ENCODE measurements at places on chromosomes 2 and 18. TPM values are rescaled to one million over a fixed set of nuclear protein-coding genes. Genes with fewer than 3 reads are reported as not detected.

Gene CXCR4
- total RNA-seq: 215 TPM

Gene CERKL
- 5.7 TPM for total RNA-seq

GRCh38 chr18:67406714-67407113 is 109.8 kb downstream of the DSEL start:
- no peak for DNase-seq

- no peak for DNase-seq
Observed at GRCh38 chr18:41561961-41562360, 393.1 kb upstream of the PIK3C3 start.

Gene FAM237A
- total RNA-seq: not detected

DNA sequence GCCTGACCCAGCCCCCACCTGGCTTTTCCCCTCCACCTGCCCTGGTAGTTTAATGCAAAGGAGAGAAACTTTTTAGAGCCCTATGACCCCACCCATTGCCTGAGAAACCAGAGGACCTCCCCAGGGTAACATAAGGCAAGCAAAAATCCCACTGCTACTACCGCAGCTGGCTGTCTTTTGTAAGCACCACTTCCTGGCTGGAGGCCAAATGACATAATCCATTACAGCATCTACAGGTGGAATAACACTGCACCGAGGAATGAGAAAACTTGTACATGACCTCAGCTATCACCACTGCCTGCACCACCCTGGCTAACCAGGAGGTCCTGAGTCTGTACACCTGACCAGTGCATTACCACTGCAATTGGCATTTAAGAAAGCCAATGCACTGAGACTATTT is 149.6 kb upstream of the GALNT5 start:
- no peak for DNase-seq

Gene ADD2
- 373 TPM for total RNA-seq

DNA sequence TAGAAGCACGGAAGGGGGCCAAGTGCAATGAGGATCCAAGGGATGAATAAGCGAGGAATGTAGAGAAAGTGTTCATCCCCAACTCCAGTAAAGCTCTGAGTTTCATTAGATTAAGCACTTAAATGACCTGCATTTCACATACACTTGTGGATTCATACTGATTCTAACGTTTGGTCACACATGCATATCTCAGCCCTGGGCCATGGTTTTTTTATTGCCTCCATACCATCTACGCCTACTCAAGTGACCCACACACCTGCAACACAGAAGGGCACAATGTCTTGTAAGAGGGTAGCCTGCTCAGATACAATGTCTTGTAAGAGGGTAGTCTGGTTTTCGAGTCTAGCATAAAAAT is 566 bp upstream of the MRPS5 start:
- DNase-seq: no peak

Gene ANKRD53
- 11.7 TPM for total RNA-seq

GRCh38 chr2:202109737-202110184 is 36.7 kb downstream of the KIAA2012 start:
- DNase-seq: no peak

GRCh38 chr2:64731746-64732145 is 78.0 kb upstream of the SERTAD2 start:
- DNase-seq: no peak

GRCh38 chr2:44934038-44934982 is 7.2 kb upstream of the SIX3 start:
- no peak for DNase-seq

DNA sequence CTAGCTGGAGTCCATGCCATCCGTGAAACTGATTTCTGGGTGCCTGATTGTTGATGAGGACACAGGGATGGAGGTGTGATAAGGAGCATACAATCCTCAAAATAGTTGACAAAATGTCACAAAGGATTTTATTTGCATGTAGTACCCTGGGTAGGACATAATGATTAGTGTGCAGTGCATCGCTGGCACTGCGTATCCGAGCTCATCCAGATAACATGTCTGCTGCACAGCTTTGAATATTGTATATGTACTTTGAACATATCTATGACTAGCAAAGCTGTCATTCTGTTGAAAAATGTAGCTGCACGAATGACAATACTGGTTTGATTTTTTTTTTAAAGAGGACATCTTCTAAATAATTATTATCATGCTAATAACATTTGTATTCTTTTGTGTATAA is 529.7 kb upstream of the FANCL start:
- no peak for DNase-seq

- no peak for DNase-seq
Observed at GRCh38 chr2:214710729-214711128, 98.8 kb downstream of the BARD1 start.

DNA sequence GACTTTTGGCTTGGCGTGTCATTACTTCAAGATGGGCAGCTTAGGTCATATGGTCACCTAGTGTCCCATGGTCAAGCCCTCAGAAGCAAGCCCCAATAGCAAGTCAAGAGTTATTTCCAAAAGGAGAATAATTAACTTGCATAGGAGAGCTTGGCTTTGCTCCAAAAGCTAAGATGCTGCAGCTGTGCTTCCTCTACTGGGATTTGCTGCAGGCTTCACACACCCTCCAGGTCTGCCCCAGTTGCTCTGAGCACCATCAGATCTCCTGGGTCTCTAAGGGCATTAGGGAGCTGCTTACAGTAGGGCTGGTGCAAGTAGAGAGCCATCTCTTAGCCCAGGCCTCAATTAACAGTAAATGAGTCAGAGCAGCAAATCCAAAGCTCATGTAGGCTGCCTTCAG is 46.6 kb downstream of the THUMPD2 start:
- no peak for DNase-seq

DNA sequence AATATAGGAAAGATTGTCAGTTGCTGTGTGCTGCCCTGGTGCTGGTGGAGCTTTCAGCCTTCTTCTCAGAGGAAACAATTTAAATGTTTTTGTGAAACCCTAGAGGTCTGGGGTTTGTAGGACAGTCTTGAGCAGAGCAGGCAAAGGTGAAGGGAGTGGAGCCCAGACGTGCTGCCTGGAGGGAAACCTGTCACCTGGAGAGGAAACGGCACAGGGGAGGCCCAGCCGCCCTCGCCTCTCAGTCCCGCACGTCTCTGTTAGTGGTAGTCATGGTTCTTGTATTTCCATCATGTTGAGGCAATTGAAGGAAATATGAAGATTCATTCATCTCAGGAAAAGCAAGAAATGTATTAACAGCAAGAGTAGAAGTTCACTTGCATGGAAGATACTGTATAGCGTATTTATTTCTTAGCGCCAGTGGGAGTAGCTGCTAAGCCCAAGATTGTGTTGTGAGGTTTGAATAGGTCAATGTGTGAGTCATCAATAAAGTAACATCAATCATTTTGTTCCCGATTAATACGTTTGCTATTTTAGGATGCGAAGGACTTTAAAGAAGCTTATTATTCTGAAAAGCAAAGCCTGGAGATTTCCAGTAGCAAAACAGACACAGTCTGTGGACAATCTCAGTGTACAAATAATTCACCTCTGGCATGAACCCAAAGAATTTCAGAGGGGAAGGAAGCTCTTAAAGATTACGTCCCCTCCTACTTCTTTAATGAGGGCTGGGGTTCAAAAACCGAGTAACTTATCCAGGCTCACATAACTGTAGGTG is 70.4 kb downstream of the LRRFIP1 start:
- DNase-seq: no peak

DNA sequence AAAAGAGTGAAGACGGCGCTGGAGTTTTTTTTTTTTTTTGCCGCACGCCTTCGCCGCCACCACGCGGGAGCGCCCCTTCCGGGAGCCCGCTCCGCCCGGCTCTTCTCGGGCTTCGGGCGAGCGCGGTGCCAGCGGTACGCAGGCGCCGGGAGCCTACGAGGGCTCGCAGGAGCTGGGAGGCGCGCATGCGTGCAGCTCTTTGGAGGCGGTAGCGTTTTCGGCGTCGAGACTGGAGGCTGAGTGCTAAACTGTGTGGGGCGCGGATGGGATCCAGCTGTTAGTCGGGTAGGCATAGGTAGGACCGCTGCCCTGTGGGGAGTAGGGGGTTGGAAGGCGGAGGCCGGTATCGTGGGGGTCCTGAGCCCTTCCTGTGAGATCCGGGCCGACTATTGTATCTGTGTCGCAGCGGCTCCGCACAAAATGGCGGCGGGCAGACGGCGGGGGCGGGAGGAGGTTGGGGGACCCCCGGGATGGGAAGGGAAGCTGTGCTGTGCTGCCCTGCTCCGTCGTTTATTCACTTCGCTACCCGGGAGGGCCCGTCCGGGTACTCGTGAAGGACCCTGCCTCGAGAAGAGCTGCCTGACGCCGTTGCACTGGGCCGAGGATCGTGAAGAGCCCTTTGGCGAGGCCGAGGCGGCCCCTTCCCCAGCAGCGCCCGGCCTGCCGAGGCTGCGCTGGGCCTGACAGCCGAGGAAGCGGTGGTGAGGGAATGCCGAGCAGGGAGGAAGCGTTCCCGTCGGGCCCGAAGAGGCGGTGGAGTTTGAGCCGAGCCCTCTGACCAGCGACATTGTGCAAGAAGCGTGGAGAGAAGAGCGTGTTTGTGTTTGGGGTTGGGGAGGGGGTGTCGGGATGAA is at the start of gene ZNF638:
ZNF638 (plus strand) TSS at position 202 of the 854 bp plus-strand sequence. CDS start 17,173 bp downstream, outside the sequence.
- DNase-seq: peak; percentile 94

- DNase-seq: no peak
Observed at GRCh38 chr18:33761363-33761762, 183.3 kb downstream of the ASXL3 start.

DNA sequence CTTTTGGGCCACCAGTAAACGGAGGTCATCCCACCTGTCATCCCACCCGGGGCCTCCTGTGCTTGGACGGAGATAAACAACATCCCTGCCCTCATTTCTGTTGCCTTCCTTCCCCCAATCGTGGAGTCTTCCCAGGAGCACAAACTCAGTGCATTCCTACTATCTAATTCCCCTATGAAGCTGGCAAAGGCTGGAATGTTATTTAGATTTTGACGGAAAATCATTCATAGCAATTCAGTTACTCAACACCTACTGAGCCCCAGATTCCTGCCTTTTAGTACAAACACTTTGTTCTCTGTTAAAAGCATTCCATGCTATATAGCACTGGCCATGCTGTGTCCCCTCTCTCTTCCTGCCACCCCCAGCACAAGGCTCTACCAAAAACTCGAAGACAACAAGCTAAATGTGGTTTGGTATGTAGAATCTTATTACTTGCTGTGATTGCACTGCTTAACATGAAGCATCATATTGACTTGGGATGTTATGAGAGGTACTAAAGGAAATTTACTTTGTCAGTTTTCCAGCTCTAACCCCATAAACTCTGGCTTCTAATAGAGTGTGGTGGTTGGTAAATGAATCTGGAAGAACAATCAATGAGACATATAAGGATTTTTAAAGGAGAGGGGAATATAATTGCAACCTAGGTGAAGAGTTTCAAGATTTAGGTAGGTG is 32.3 kb upstream of the IMPA2 start:
- DNase-seq: no peak

Gene SIX3
- total RNA-seq: 0.86 TPM

GRCh38 chr2:219261024-219261855 is 7.5 kb upstream of the TUBA4A start:
- no peak for DNase-seq

DNA sequence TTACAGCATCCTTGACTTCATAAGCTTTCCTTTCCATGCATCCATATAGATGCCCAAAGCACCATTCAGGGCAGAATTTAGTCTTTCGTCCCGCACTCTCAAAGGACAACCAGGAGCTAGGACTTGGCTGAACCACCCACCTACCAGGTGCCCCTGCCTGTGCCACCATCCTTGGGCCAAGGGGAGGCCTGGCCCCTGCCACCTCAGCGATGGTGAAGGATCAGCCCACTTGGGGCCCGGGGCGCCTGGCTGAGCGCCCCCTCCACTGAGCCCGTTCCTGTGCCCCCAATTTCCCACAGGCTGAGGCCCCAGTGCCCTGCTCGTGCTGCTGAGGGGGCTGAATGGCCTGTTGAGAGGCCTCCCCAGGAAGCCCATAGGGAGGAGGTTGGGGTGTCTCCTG is 33.3 kb upstream of the ALPP start:
- no peak for DNase-seq

DNA sequence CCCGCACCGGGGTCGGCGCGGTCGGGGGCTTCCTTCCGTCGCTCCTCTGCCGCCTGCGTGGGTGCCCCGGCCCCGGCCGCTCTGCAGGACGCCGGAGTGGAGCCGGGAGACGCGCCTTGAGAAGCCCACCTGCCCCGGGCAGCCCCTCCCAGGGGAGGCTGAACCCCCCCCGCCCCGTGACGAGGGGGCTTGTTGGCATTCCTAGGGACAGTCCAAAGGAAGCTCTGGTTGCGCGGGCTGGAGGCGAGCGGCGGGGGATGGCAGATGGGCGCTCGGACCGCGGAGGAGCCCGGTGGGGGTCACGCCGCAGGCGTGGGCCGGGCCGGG is 133.5 kb upstream of the MGAT5 start:
- DNase-seq: peak; percentile 37

Gene CREG2
- total RNA-seq: 1.3 TPM

DNA sequence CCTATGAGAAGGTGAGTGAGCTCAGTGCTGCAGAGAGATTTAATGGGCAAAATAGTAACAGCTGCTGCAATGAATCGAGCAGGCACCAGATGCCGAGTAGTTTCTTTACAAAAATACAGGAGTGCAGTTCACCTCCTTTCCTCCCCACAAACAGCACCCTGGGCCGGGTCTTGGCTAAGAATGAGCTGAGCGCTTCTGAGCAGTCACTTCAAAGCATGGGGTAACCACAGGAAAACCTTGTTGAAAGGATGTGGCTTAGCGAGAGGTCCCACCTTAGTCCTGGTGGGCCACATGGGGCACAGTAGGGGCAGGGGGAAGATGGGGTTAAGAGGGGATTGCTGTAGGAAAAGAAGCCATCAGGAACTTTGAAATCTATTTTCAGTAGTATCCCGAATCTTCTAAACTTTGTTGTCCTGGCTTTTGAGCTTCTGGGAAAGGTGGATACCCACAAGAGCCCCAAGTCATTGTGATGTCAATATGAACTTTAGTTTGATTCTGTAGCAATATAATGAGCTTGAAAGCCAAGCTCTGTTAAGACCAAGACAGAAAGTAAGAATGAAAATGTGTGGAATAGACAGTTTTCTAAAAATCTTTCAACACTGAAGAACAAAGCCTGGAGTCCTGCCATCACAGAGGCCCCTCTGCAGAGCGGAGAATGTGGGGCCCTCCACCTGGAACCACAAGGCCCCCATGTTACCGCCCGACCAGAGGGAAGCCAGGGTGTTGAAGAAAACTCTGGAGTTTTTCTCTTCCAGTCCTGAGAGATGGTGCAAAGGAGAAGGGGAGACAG is 101.0 kb upstream of the ZNF236 start:
- no peak for DNase-seq

GRCh38 chr2:11578986-11579774 is 45.3 kb downstream of the GREB1 start:
- no peak for DNase-seq

GRCh38 chr2:99181624-99182000 is 628 bp downstream of the MRPL30 start:
- no peak for DNase-seq

Gene SLC9A4
- 0.12 TPM for total RNA-seq

Gene THAP4
- total RNA-seq: 32.4 TPM

DNA sequence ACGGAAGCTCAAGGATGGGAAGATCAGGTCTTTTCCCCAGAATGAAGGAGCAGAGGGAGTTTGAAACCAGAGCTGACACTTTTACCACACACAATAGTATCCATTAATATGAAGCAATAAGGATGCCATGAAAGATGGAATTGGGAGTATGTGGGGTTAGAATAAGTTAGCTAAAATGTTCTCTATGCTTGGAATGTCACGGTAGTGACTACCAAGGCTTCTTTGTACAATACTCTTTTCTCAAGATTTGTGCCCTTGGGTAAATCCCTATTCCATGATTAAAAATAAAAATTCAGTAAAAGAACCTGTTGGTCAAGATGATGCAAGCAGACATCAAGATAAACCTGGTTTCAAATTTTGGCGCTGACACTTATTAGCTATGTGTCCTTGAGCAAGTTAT is 75.0 kb downstream of the NRXN1 start:
- DNase-seq: no peak
